8988T (cell line): ENCODE measurements at places on chromosomes 2 and 18.

- DNase-seq = no peak
Measured at GRCh38 chr18:55328301-55328700, 259.7 kb downstream of the TCF4 start.

DNA sequence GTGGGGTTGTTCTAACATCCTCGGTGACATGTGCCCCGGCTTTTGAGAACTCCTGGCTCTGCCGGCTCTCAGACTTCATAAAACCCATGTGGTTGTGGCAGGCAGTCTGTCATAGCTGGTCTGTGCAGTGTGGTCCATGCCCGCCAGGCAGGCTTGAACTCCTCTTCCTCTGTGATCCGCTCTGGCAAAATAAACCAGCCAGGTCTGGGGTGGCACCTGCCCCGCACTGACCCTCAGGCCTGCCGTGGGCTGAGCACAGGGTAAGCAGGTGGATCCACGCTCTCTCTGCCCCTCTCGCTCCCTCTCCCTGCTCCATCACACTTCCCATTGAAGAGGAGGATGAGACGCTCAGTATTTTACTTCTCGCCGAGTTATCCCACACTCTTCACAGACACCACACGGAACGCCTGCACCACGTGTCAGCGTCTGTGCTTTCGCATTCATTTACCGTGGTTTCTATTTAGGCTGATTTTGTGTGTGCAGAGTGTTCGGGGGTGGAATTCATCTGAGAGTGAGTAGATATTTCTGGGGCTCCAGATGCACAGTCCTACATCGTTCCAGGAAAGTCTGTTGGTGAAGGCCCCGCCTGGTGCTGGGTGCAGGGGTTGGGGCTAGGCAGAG is 56.4 kb downstream of the RTP5 start:
- no peak for DNase-seq

GRCh38 chr2:74206180-74206688 is 7.8 kb downstream of the MTHFD2 start:
- no peak for DNase-seq

DNA sequence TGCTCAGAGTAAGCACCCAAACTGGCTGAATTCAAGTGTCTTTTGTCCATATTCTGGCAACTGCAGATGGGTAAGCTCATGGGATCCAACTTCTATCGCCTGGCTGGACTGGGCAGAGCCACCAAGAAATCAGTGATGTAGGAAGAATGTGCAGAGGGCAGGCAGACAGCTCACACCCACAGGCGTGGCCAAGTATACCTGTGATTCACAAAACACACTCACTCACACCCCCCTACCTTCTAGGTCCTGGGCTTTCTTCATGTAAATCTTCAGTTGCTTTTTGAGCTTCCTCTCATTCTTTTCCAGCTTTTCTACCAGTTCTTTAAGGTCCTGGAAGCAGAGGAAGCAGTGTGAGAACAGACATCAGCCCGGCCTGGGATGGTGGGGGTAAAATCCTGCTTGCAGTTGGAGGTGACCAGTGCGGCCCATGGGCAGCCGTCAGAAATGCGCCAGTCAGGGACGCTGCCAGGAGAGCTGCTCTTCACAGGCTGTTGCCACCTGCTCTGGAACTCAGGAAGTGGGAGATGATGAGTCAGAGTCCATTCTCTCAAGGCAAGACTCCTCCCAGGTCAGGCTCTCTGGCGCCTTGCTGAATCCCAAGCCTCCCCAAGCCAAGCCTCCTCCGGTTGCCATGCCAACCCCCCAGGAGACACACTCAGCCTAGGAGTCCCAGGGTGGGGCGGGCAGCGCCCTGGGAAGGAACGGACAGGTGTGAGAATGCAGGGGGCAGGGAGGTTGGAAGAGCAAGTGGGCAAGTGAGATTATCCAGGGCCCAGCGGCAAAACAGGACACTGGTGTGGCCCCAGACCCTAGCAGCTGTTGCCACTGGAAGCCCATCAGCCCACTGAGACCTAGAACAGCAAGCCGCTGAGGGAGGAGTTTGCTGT is 36.2 kb upstream of the ACAA2 start:
- DNase-seq = peak; percentile 89

DNA sequence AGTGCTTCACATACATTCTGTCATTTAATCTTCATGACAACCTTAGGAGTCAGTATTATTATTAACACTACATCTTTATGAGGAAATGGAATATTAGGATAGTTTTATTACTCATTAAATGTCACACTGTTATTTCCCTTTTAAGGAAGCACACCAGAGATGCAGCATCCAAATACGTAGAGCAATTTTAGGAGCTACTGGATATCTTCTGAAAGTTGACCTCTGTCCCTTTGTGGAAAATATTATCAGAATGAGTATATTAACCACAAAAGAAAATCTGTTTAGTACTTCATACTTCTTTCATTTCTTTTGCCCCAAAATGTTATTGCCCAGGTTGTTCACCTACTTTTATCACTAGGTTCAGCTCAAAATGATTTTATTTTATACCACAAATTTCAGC is 72.9 kb upstream of the APCDD1 start:
- DNase-seq = no peak

DNA sequence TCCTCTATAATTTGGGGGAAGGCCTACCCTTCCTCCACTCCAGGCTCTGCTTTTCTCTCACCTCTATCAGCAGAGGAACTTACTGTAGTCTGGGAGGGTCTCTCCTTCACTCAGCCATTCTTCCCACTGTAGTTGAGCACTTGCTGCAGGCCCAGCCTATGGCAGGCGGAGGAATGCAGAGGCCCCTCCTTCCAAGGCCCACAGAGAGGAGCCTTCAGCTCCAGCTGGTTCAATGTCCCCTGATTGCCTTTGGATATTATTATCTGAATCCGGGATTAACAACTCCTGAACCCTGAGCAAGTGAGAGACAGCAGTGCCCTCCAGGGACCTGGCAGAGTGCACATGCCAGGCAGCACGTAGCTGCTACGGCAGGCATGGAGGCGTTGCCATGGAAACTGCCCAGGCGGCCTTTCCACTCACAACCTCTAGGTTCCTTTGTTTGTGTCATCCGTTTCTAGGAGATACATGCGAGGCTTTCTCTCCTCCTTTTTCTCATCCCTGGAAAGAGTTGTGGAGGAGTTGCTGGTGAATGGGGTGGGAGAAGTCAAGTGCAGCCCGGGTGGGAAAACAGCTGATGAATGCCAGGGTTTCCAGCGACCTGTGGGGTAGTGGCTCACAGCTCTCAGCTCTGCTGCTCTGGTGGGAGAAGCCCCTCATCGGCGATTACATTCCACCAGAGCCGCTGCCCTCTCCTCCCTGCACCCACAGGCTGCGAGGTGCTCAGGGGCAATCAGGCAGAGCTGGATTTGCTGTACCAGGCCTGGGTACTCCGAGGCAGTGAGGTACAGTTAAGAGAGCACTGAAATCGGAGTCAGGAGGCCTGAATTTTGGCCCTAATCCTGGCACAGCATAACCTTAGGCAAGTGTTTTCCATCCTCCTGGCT is 55.3 kb upstream of the HK2 start:
- DNase-seq = no peak

DNA sequence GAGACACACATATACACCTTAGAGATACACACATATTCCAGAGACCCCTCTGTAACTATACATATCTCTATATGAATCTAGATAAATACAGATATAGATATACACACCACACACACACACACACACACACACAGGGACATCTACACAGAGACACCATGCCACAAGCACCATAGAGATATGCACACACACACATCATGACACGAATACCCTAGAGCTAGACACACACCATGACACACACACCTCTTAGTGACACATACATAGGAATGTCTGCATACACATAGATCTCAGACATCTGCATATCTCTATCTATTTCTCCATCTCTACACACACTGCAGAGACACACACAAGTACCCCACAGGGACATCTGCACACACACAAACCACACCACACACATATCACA is 270.0 kb downstream of the CYRIA start:
- no peak for DNase-seq

DNA sequence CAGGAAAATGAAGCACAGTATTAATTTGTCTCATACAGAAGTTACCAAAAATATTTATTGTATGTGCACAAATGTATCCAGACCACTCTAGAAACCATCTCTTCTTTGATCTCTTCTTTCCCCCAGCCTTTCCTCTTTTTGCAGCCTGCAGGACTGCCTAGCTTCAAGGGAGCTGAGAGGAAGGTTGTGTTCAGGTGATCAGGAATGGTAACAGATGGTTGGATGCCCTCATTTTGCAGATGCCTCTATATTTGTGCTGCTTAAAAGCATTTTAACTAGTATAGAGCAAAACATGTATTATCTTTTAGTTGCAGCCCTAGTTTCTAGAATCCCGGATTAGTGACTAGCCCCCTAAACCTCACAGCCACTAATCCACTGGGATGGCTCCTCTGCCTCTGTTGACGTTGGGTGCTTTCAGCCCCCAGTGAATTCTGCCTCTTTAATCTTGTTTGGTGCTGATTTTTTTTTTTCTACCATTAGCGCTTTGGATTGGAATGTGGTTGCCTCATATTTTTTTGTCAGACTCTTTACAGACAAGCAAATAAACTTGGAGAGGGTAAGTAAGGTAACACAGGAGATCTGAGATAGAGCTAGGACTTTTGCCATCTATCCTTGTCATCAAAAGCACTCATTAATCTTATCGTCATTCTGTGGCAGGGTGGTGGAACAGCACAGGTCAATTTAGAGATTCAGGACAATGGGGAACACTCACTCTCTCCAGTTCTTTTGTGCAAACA is 103.8 kb upstream of the NDUFV2 start:
- DNase-seq = no peak

DNA sequence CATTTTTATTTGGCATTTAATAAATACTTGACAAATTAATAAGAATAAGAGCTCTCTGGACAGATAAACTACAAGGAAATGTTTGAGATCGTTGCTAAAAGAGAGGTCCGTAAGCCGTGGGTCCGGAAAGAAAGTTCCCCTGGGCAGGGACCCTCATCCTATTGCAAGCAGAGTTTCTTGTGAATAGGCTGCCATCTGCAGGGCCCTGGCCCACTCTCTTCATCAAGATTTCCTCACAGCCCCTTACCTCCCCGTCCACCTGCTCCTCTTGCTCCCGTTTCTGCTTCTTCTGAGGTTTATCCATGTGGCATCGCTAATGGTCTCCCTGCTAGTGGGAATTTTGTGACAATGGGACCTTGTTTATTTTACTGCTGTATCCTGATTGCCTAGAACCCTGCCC is 30.1 kb upstream of the MC5R start:
- DNase-seq = no peak

GRCh38 chr18:54765636-54766375 is 62.5 kb upstream of the RAB27B start:
- no peak for DNase-seq

- no peak for DNase-seq
Measured at GRCh38 chr2:45809205-45809604, 157.7 kb downstream of the PRKCE start.

- no peak for DNase-seq
Measured at GRCh38 chr18:77894060-77894459, 644.4 kb downstream of the GALR1 start.

- no peak for DNase-seq
Measured at GRCh38 chr2:235937526-235937925, 230.7 kb downstream of the GBX2 start.

DNA sequence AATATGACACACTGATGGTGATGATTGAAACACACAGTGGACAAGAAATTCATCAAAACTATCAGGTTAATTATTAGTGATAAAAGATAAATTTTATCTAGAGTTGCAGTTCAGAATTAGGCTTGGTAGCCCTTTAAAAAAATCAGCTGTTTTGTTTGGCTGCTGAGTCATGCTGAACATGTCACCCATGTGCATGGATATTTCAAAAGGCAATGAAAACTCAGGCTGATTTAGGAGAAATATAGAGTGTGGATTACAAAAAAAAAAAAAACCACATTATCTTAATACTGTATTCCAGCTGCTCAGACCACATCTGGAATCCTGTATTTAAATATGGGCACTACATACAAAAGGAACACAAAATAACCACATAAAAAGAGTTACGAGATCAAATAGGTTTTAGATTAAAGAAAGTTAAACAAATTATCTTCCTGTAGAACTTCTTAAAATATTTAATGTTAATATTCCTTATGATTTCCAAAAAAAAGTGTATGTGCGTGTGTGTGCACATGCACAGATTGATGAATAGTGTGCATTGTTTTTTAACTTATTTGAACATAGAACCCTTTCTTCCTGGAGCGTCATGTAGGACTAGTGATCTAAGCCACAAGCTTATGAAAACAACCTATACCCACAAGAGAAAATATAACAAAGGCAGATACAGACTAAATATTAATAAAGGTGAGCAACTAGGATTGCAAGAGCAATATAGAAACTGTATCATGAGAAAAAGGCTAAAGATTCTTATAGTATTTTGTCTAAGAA is 186.2 kb downstream of the STK39 start:
- no peak for DNase-seq

DNA sequence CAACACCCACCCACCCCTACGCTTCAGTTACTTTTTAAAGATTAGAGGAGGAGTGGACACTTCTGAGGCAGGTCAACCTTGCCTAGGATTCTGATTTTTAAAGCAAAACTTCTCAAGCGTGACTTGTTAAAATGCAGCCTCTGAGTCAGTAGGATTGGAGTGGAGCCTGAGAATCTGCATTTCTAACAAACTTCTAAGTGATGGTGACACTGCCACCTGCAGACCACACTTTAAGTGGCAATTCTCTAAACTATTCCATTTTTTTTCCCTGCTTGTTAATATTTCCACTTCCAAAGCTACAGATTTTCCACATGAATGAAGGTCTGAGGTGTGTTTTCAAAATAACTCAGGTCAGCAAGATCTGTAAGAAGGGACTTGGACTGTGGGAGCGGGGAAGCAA is 171.1 kb upstream of the CCDC150 start:
- no peak for DNase-seq

GRCh38 chr2:133271105-133271504 is 297.2 kb downstream of the NCKAP5 start:
- no peak for DNase-seq
